IgD-negative memory B cell (primary cell): ENCODE measurements at places on chromosomes 3 and 15. TPM values are rescaled to one million over a fixed set of nuclear protein-coding genes. Genes with fewer than 3 reads are reported as not detected.

Gene SEMA5B
- polyA plus RNA-seq: not detected

Gene GABRR3
- not detected for polyA plus RNA-seq

Gene MRPL46
- 56.2 TPM for polyA plus RNA-seq

Gene CHDH
- polyA plus RNA-seq: 0.45 TPM

Gene LRRC31
- not detected for polyA plus RNA-seq

Gene ACAD9
- polyA plus RNA-seq: 14.2 TPM

Gene SNX22
- 55.3 TPM for polyA plus RNA-seq

Gene GPX1
- 340 TPM for polyA plus RNA-seq

Gene SMCO1
- not detected for polyA plus RNA-seq

Gene HTR3E
- not detected for polyA plus RNA-seq

Gene CFAP92
- not detected for polyA plus RNA-seq

Gene CHRFAM7A
- not detected for polyA plus RNA-seq

Gene SAMD7
- polyA plus RNA-seq: not detected

Gene C2CD4B
- not detected for polyA plus RNA-seq

Gene ABHD6
- polyA plus RNA-seq: 11.0 TPM

Gene FRMD5
- 0.30 TPM for polyA plus RNA-seq
